ENCODE measurements at places on chromosomes 6 and 20.

GRCh38 chr6:107715550-107716321, 108.4 kb downstream of the SCML4 start:
- H3K36me3 ChIP-seq = no peaks in the 10 kb centered on the region
- no peak overlapping the region for H3K27ac ChIP-seq
- no peak for DNase-seq
- no peaks in the 10 kb centered on the region for H3K4me1 ChIP-seq

DNA sequence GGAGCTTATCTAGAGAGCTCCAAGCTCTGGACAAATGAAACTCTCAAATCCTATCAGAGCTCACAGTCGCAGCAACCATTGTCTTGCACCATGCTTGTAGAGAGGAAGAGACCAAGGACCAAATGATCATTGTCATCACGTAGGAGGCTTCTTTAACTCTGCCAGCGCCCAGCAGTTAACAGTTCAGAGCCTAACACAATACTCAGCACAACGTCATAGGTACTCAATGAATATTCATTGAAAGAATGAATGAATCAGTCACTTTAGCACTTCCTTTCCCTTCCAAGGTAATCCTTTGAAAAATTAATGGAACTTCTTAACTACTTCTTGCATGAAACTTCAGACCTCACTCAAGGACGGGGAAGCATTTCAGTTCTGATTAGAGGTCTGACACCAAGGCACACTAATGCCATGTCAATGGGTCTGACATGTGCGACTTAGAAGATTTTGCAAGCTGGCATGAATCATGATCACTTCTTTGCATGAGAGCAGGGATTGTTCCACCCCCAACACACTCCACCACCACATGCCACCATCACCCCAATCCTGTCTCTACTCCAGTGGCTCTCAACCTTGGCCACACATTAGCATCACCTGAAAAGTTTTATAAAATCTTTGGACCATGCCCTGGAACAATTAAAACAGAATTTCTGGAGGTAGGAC, 45.1 kb downstream of the KHDC1L start:
- H3K27me3 ChIP-seq = no peaks in the 10 kb centered on the region
- H3K27ac ChIP-seq = no peak overlapping the region
- peak overlapping the region; percentile 66 for H3K4me3 ChIP-seq
- peaks cover 6% of the 10 kb centered on the region for H3K4me1 ChIP-seq
- no peaks in the 10 kb centered on the region for H3K36me3 ChIP-seq
- DNase-seq = peak; percentile 1

DNA sequence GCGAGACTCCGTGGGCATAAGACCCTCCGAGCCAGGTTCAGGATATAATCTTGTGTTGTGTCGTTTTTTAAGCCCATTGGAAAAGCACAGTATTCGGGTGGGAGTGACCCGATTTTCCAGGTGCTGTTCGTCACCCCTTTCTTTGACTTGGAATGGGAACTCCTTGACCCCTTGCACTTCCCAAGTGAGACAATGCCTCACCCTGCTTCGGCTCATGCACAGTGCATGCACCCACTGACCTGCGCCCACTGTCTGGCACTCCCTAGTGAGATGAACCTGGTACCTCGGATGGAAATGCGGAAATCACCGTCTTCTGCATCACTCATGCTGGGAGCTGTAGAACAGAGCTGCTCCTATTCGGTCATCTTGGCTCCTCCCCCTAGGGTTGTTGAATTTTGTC, 307.7 kb upstream of the DEFB115 start:
- H3K36me3 ChIP-seq = no peaks in the 10 kb centered on the region
- H3K4me1 ChIP-seq = no peaks in the 10 kb centered on the region
- H3K4me3 ChIP-seq = no peak overlapping the region

DNA sequence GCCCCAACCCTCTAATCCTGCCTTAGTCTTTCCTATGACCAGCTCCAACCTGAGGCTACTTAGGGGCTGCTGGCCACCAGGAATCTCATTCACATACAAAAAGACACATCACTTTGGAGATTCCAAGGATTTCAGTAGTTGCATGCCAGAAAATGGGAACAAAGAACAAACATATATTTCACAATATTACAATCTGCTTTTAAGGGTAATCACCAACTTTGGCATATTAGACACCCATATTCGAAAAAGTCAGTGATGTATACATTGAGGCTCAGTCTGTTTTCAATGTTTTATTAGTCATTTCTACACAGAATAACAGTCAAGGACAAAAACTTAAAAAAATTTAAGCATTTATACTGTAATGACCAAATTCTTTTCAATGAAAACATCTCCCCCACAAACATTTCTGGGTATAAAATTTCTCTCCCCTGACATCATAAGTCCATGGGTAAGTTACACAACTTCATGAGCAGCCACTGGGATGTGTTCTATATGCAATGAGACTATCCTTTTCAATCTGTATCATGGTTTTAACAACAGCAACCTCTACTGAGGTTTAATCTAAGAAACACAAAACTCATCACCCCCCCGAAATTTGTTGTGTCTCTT, 103.5 kb downstream of the MAP7 start:
- no peaks in the 10 kb centered on the region for H3K36me3 ChIP-seq
- no peak for DNase-seq
- H3K4me1 ChIP-seq = no peaks in the 10 kb centered on the region
- no peak overlapping the region for H3K27ac ChIP-seq

DNA sequence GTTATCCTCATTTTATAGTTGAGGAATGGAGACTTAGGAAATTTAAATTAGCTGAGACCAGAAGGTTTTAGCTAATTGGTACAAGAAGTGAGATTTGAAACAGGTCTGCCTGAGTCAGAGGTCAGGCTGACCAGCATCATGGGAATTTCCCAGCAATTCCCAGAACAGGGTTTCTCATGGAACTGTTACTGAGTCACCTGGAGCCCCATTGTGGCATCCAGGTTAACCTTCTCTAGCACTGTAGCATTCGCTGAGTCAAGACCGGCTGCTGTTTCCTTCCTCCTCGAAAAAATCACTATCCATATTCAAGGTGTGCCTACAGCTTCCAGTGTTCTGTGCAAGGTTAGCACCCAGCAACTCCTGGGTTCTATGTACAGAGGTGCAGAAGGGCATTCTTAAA, 238.0 kb upstream of the MAN1A1 start:
- H3K36me3 ChIP-seq = no peaks in the 10 kb centered on the region
- H3K27ac ChIP-seq = no peak overlapping the region
- peaks cover 9% of the 10 kb centered on the region for H3K4me1 ChIP-seq
- no peak overlapping the region for H3K4me3 ChIP-seq

DNA sequence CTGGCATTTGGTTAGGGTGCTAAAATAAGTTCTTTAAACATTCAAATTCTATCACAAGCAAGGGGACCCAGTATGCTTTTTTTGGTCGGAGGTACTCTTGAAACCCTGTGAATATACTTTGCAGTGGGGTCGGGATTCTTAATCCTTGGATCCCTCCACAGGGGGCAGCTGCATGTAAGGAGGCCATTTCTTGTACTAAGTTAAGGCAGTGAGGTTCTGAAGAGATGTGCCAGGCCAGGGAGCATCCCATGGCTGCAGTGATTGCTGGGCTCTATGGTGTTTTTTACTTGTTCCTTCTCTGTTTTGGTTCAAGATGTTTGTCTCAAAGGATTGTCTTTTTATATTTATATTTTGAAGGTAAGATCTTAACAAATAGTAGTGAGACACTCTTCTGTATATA, 50.4 kb downstream of the TOP1 start:
- H3K4me1 ChIP-seq = peaks cover 12% of the 10 kb centered on the region
- H3K36me3 ChIP-seq = peaks cover 78% of the 10 kb centered on the region
- no peak for DNase-seq
